ENCODE measurements at places on chromosomes 5 and 9. TPM values are rescaled to one million over a fixed set of nuclear protein-coding genes. Genes with fewer than 3 reads are reported as not detected.

DNA sequence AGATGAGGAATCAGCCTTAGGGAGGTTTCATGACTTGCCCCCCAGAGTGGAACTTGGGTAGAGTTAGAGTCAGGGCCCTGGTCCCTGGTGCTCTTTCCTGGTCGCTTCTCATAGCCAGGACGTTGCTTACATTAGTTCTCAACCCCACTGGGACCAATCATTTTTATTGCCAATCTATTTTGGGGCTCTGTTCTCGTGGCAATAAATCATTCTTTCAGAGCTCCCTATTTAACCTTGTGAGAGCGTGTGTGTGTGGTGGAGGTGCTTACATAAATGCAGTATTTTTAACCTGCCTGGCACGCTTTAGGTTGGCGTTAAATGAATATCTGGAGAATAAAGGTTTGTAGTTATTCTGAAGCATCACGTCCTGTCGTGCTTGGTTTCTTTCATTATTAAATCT is 4.1 kb downstream of the TRIO start:
- no peak overlapping the region for H3K27ac ChIP-seq
- H3K4me3 ChIP-seq, result no peak overlapping the region
- no peak for DNase-seq
- no peaks in the 10 kb centered on the region for H3K27me3 ChIP-seq
- H3K36me3 ChIP-seq, result no peaks in the 10 kb centered on the region

ADRA1B gene
- 6.9 TPM for total RNA-seq

SAXO1 gene
- total RNA-seq, result 0.47 TPM

COL23A1 gene
- total RNA-seq, result 3.5 TPM

PPP3R2 gene
- not detected for total RNA-seq

- DNase-seq, result peak; percentile 87
- H3K36me3 ChIP-seq, result peaks cover 25% of the 10 kb centered on the region
These were observed 823 bp downstream of the ST6GALNAC6 start for GRCh38 chr9:127898433-127899127.

DNA sequence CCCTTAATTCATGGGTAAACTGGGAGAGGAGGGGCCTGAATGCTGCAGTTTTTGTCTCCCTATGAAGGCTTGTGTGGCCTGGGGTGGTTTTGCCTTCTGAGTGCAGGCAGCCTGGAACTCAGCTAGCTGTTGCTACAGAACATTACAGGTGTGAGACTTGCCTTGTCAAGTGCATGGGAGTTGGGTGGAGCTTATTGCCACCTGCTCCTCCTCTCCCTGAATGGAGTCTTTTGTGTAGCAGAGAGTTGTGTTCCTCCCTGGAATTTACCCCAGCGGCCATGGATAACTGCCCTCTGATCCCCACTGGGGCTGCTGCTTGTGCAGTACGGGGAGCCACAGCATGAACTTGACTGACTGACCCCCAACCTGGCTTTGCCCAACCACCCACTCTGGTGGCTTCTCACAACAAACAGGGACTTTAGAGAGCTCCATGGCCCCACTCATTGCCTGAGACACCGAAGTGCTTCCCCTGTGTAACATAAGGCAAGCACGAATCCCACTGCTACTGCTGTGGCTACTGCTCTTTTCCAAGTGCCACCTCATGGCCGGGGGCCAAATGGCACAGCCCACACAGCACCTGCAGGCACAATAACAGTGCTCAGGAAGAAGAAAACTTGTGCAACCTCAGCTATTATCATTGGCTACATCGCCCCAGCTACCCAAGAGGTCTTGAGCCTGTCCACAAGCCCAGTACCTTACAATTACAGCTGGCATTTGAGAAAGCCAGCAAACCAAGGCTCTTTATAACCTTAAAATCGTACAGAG is 942.9 kb downstream of the CDH18 start:
- no peaks in the 10 kb centered on the region for H3K27me3 ChIP-seq
- H3K27ac ChIP-seq, result no peak overlapping the region
- no peaks in the 10 kb centered on the region for H3K4me1 ChIP-seq
- no peak overlapping the region for H3K4me3 ChIP-seq

DNA sequence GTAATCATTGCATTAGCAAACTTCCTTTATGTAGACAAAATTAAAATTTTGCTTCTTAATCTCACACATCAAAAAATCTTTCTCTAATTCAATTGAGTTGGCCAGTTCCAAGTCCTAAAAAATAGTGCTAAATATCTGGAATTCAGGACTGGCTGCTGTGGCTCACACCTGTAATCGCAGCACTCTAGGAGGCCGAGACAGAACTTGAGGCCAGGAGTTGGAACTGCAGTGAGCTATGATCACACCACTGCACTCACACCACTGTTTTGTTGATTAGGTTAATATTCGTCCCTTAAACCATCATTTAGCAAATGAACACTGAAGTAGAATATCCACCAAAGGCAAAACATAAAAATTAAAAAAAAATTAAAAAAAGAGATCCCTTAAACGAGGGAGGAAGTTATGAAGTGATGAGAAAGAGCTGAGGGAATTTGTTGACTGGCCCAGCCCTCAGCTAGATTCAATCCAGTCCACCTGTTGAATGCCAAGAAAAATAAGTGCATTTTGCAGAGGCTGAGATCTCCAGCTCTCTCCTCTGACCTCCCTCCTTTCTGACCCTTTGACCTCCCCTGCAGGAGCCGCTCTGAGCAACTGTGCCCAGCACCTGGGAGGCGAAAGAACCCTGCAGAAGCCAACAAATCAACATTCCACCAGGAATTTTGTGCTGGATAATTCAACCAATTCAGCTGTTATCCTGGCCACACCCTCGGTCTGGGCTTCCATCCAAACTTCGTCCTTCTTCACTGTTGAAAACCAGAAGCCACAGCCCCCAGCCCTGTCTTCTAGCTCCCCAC is 96.8 kb downstream of the OR2K2 start:
- DNase-seq, result no peak
- no peaks in the 10 kb centered on the region for H3K4me1 ChIP-seq
- no peaks in the 10 kb centered on the region for H3K36me3 ChIP-seq
- no peaks in the 10 kb centered on the region for H3K27me3 ChIP-seq
- H3K4me3 ChIP-seq, result no peak overlapping the region
- H3K27ac ChIP-seq, result no peak overlapping the region

Measured in spleen (tissue), 13 donors.